ENCODE measurements at places on chromosomes 7 and 10. TPM values are rescaled to one million over a fixed set of nuclear protein-coding genes. Genes with fewer than 3 reads are reported as not detected.

Gene PWWP2B
- 5.7 TPM for total RNA-seq

Gene GJD4
- not detected for total RNA-seq

Gene MEPCE
- 16.7 TPM for total RNA-seq

Gene ZEB1
- total RNA-seq, result 46.5 TPM

Gene ADARB2
- 4.2 TPM for total RNA-seq

All from temporal lobe (tissue), 4 donors.